NT2/D1 (cell line): ENCODE measurements at places on chromosomes 5 and 9.
A peak's percentile ranks its signal among the peaks of the same experiment; 100 is the strongest.

DNA sequence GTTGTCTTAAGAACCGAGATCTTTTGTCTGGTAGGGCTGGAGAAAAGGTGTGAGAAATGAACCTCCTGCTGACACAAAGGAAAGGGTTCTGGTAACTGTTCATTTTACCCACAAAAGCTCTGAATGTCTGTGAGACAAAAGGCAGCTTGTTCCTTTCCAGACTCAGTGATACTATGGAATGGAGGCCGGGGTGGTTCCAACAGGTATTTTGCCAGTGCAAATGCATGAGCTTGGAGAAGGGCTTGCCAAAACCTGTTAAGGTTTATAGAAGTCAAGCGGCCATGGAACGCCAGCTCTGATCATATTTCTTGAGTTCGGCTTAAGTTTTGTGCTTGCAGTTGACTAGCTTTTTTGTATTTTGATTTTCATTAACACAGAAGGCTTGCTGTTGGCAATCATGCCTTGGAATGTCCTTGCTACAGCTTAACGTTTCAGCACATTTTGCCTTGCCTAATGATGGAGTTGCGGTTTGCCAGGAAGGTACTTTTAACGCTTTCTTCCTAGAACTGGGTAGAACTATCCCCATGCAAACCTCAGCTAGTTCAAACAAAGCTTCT lies 328.6 kb downstream of the PIK3R1 start:
- DNase-seq, result no peak

GRCh38 chr5:64680289-64680688 lies 10.0 kb upstream of the SHISAL2B start:
- DNase-seq, result no peak

DNA sequence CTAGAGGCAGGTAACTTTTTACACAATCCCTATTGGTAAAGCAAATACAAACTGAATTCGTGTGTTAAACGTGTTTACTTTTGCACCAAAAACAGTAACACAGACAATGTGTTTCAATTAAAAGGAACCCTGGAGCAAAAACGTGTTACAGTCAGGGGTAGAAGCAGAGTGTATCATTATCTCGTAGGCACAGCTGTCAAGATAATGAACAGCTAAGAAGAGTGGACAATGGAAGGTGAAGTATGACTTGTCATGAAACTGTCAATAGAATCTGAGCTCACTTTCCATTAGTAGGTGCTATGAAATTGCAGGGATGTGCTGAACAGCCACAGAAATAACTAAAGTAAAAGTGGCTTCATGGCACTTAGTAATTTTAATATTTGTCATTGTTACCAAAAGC lies 1229.8 kb upstream of the WWC1 start:
- DNase-seq, result no peak

DNA sequence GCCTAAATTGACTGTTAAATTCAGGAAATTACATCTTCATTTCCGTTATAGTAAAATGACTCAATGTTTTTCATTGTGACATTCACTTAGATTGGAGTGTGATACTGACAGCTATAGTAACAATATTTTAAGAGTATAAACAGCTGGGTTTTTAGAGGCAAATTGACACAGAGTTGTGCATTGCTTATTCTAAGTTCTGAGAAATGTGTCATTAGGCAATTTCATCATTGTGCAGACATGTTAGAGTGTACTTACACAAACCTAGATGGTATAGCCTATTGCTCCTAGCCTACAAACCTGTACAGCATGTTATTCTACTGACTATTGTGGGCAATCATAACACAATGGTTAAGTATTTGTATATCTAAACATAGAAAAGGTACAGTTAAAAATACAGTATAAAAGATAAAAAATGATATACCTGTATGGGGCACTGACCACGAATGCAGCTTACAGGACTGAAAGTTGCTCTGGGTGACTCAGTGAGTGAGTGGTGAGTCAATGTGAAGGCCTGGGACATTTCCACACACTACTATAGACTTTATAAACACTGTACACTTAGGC lies 132.7 kb downstream of the PDE4D start:
- DNase-seq, result no peak

DNA sequence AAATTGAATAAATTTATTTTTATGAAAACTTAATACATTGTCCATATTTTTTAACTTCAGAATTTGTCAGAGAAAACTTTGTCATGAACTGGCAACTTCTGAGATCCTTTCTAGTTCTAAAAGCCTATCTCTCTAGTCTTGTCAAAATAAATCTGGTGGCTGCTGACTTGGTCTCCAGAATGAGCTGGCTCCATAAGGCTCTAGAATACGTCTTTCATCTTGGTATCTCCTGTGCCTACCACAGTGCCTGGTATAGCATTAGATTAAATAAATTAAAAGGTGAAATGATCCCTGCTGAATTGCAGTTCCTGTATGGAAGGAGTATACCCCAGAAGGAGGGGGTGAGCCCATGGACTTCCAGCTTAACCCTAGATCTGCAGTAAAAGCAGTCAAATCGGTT lies 2.6 kb upstream of the FOCAD start:
- no peak for DNase-seq

DNA sequence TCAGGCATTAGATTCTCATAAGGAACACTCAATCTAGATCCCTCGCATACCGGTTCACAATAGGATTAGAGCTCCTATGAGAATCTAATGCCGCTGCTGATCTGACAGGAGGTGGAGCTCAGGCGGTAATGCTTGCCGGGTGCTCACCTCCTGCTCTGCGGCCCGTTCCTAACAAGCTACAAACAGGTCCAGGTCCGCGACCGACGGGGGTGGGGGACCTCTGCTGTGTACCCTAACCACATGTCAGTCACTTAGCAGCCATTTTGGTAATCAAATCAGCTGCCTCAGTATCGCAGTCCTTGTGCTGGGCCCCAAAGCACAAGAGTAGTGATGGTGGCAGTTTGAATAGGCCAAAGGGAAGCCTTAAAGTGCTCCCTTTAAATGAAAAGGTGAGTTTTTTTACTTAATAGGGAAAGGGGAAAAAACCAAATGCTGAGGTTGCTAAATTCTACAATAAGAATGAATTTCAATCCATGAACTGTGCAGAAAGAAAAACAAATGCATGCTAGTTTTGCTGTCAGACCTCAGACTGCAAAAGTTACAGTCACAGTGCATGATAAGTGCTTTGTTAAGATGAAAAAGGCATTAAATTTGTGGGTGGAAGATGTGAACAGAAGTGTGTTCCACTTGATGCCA lies 67.0 kb upstream of the TNPO1 start:
- DNase-seq, result no peak

GRCh38 chr5:57207007-57207653 lies 33.3 kb downstream of the GPBP1 start:
- no peak for DNase-seq

GRCh38 chr9:107633406-107633805 lies 143.8 kb upstream of the KLF4 start:
- no peak for DNase-seq

DNA sequence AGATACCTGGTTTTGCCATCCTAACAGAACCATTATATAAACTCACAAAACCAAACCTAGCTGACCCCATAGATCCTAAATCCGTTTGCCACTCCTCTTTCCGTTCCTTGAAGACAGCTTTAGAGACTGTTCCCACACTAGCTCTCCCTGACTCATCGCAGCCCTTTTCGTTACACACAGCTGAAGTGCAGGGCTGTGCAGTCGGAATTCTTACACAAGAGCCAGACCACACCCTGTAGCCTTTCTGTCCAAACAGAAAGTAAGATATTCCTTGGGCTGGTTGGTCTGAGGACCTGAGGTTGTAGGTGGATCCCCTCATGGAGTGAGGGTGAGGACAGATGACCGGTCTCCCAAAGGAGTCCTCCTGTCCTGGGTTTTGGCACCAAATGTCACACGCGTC lies 56.7 kb upstream of the NAA35 start:
- no peak for DNase-seq

DNA sequence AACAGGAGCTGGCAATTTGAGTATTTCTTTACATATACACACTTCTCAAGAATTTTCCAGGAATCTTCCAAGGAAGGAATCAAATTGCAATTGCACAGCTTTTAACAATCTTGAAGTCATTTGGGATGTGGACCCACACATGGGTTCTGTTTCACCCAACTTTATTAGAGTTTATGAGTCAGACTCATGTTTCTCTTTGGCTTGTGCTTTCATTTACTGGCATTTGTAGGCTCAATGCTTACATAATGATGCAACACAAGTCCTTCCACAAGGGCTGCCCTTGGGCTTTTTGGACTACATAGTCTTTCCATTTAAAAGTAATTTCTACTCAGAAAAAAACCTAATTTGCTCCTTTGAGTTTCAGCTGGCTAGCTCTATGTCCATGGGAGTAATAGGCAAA lies 4.6 kb upstream of the CDC37L1 start:
- DNase-seq, result no peak

- DNase-seq, result no peak
Observed at GRCh38 chr5:171640480-171640879, 145.1 kb upstream of the SMIM23 start.

- DNase-seq, result no peak
Observed at GRCh38 chr9:126235336-126236243, 91.0 kb upstream of the MVB12B start.

DNA sequence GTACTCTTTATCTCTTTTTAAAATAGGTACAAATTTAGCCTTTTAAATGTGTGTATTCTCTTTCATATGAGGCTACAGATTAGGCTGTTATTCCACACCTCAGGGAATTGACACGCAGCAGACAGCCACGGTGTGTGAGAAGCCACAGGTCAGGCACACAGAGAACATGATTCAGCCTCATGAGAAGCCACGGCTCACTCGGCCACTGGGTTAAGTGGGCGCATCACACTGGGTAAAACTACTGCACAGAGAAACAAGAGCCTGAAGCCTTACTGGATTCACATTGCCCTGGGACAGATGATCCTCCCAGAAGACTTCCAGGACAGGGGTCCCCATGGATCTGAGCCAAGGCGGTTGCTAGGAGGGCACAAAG lies 28.2 kb downstream of the LPCAT1 start:
- no peak for DNase-seq

DNA sequence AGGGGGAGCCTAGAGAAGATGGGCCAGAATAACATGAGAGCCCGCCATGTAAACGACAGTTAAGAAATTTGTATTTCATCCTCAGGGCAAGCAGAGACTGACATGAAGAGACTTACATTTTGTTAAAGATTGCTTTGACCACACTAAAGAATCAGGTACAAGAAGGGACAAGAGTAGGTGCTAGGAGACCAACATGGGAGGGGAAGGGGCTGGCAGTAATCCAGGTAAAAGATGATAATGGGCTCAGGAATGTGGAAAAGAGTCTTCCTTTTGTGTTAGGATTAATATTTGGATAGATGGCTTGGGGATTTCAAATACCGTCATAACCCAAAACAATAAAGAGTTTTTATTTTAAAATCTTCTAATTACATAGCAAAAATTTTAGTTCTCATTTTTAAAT lies 137.3 kb downstream of the ZNF462 start:
- no peak for DNase-seq

- DNase-seq, result no peak
Observed at GRCh38 chr5:32709750-32710549, 1.2 kb upstream of the NPR3 start.

GRCh38 chr5:88825584-88826315 lies 57.2 kb downstream of the MEF2C start:
- DNase-seq, result no peak

GRCh38 chr5:79418276-79418675 lies 95.7 kb downstream of the HOMER1 start:
- no peak for DNase-seq

DNA sequence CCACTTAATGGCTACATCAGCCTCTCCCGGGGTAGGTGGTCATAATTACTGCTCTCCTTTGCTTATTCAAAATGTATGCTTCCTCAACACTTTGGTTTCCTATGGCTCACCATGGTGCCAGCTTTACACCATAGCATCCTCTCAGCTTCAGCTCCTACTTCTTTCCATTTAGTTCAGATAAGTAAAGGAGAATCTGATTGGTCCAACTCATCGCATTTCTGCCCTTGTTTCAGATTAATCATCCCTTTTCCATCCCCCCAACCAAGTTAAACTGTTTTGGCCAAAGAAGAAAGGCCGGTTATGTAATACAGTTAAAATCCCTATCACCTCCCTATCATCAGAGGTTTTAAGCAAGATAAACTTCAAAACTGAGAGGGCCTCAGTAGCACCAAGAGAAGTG lies 130.5 kb downstream of the CETN3 start:
- DNase-seq, result no peak

GRCh38 chr5:91383027-91383955 lies at the start of gene ARRDC3:
Gene ARRDC3, minus strand, starts transcription at chr5:91383317. Its CDS starts 225 bp downstream, at chr5:91383092.
- peak; percentile 81 for DNase-seq

- no peak for DNase-seq
Observed at GRCh38 chr5:147921136-147921535, 14.8 kb upstream of the C5orf46 start.

GRCh38 chr5:116567106-116567505 lies 7.5 kb downstream of the SEMA6A start:
- no peak for DNase-seq

- no peak for DNase-seq
Observed at GRCh38 chr9:133888809-133889491, 103.2 kb downstream of the VAV2 start.

- DNase-seq, result no peak
Observed at GRCh38 chr5:60026161-60026560, 132.6 kb upstream of the PDE4D start.

DNA sequence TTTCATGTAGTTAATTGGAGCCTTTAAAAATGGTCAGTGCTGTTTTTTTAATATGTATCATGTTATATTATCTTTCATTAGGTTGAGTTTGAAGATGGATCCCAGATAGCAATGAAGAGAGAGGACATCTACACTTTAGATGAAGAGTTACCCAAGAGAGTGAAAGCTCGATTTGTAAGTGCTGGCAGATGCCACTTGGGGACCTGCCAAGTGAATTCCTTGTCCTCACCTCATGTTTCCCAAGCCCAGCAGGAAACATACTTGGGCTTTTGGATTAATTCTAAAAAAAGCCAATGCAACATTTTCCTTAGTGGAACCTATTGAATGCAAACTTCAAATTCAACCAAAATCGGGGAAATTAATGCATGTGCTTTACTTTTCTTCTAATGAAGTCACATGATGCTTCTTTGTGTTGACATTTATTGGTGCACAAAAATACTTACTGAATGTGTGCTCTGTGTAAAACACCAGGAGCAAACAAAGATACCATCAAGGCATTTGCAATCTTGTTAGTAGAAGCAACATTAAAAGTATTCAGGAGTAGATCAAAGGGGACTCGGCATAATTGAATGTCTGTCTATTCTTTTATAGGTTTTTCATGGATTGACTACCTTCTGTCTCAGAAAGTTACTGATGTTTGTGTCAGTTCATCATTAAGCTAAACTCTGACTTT lies 412.1 kb downstream of the KDM4C start:
- DNase-seq, result no peak

DNA sequence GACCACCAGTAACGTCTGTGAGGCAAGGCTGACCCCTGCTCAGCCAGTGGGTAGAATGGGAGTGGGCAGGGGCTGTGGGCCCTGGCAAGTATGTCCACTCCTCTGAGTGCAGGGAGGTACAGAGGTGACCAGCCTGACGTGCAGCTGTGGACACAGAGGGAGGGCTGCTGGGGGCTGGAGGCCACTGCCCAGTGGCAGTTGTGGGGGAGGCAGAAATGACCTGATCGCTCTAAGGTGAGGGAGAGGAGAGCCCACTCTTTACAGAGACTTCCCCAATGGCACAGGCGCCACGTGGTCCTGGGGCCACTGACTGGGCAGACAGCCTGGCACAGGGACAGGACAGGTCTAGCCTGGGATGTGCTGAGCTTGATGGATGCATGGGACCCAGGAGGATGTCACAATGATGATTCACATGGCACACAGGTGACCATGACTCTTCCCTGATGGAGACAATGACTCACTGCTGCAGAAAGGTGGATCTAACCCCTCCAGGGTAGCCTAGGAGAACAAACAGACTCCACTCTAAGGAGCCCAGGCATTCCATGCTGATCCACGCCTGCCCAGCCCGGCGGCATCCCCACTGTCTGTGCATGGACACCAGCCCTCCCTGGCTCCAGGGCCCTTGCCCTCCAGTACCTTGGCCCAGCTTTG lies 7.7 kb downstream of the LPCAT1 start:
- no peak for DNase-seq
